ENCODE measurements at places on chromosomes 5 and 9.

GRCh38 chr9:23630488-23630887, 195.6 kb downstream of the ELAVL2 start:
- no peak for DNase-seq

DNA sequence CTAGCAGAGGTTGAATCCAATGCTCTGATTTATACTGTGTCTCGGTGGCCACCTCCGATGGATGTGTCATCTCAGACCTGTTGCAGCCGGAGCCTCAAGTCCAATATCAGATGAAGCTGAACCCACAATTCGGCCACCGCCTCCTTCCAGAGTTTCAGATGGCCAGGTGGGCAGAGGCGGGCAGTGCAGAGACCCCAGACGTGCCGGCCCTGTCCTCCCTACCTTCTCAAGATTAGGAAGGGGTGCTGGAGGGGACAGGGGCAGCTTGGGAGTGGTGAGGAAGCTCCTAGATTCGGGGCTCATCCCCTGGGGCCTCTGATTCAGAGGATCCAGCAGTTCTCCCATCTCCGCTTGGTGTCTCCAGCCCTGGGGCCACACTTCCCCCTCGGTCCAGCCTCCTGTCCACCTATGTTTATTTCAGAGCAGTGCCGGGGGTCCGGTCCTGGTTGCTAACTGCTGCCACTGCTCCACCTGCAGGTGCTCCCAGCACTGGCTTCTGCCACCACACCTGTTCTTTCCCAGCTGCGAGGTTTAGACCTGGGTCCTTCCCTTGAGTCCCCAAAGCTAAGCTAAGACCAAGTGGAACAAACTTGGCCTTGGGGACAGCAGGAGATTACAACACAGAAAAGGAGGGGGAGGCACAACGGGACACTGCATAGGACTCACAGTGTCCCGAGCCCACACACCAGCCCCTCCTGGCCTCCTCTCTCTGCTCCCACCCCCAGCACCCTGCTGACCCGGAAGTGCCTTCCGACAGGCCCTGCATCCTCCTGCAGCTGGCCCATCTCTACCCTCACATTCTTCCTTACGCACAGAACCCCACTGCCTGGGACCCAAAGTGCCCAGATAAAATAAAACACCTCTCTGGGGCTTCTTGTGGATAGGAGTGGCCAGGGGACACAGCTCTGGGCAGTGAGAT, 81.6 kb downstream of the NTNG2 start:
- no peak for DNase-seq

GRCh38 chr9:84773022-84773421, 103.5 kb downstream of the NTRK2 start:
- no peak for DNase-seq

- peak; percentile 47 for DNase-seq
These were observed 62.8 kb downstream of the PFDN1 start for GRCh38 chr5:140239939-140240700.

DNA sequence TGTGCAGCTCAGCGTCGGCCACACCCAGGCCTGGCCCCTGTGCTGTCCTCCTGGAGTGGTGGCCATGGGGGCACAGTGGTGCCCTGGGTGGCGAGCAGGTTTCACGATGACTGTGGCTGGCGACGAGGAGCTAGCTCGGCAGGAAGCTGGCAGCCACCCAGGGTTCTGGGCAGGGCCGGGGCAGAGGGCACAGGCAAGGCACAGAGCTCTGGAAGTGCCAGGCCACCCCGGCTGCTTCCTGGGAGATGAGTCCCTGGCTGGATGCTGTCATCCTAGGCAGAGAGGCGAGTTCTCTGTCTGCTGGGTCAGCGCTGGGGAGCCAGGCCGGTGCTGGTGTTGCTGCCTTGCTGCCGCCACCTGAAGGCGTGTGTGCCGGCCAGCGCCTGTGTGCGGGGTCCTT, 51.7 kb downstream of the RXRA start:
- no peak for DNase-seq

- DNase-seq, result no peak
These were observed 25.7 kb upstream of the EEIG1 start for GRCh38 chr9:128006332-128006996.

DNA sequence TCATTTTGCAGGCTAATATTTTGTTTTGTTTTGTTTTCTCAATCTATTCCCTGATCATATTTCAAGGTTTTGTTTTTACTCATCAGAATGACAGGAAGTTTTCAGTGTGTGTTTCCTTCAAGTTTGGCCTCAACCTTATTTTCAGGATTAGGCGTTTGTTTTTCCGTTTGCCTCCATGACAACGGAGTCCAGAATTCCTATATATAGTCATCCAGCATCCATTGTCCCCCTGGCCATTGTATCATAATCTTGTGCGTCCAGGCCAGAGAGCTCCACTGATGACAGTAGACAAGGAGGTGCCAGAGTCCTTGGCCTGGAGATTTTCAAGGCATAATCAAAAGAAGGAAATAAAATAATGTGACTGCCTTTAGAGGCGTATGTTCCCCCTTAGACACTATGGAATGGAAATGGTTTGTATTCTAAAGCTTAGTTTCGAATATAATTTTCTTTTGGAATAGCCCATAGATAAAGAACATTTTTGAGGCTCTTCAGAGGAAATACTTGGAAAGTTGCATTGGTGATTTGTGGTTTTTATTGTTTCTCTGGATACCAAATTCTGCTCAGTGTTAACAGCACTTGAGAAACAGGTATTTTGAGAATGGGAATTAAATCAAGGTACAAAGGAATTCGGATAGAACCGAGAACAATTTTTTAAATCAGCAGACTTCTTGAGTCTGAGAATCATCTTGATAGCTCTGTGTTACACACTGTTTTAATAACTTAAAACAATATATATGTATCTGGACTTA, 99.8 kb downstream of the ZNF462 start:
- DNase-seq, result no peak

DNA sequence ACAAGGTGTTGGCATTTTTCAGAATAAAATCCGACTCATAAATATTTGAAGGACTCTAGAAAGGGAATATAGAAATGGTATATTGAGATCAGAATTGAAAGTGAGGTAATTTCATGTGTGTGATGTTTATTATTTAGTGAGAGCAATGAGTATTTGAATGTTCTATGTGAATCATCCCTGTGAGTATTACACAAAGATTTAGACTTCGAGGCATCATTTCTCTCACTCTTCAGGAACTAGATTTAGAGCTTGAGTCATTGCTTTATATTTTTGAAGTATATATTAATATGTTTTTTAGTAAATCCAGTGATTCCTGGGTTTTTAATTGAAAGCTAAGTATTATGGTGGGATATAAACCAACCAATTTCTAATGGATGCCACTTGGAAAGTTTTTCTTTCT, 91.2 kb downstream of the RAB3C start:
- no peak for DNase-seq

GRCh38 chr5:75538211-75538610, 26.5 kb downstream of the POLK start:
- no peak for DNase-seq

GRCh38 chr9:76646249-76646648, 118.0 kb upstream of the PCA3 start:
- DNase-seq, result no peak
